ENCODE measurements at places on chromosomes 3 and 15.
A peak's percentile ranks its signal among the peaks of the same experiment; 100 is the strongest.

- no peak for DNase-seq
These were observed 179.4 kb downstream of the GBE1 start for GRCh38 chr3:81581966-81582599.

GRCh38 chr15:40029979-40030893, 8.7 kb downstream of the SRP14 start:
- DNase-seq = no peak

GRCh38 chr15:51842852-51843737, 13.6 kb downstream of the TMOD3 start:
- no peak for DNase-seq

DNA sequence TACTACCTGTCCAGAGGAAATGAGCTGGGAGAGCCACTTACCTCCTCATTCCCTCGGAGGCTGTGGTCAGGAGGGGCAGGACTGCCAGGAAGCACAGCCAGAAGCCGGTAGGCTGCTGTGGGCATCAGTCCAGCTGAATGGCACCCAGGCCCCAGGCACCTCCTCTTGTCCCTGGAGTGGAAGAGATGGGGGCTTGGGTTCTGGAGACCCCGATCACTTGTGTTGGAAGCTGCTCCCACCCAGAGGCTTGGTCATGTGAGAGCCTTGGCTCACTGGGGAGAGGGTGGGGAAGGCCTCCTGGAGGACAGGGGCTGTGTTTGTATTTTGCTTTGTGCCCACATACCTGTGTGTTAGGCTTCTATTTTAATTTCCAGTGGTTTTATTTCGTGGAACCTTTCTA, 261.9 kb downstream of the GABRG3 start:
- no peak for DNase-seq

GRCh38 chr3:27696906-27697305, 25.2 kb downstream of the EOMES start:
- no peak for DNase-seq

DNA sequence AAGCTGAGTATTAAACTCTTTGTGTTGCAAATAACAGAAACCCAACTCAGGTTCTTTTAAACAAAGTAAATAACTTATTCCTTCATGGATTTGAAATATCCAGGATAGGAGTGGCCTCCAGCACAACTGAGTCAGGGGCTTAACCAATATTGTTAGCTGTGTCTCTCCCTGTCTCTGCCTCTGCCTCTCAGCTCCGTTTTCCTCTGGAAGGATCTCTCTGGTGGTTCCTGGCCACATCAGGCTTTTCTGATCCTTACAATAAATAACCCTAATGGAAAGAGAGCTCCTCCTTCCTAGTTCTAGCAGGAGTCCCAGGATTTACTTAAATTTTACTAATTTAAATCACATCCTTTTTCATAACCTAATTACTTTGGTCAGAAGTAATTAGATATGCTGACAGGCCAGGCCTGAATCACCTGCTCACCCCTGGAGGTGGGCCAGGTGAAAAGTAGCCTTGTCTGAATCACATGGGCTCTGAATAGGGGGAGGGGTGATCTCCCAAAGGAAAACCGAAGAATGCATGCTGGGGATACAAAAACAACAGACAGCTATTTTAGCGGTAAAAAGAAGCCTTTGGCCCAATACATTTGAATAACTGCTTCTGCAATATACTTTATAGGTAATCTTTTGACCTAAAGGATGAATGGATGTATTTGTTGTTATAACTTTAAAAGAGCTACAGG, 75.4 kb downstream of the REC114 start:
- no peak for DNase-seq

GRCh38 chr15:63332367-63333124, 49.1 kb downstream of the CA12 start:
- no peak for DNase-seq

GRCh38 chr3:78857494-78858111, 910.2 kb downstream of the ROBO1 start:
- DNase-seq = no peak

- DNase-seq = no peak
These were observed 87.0 kb upstream of the ST8SIA2 start for GRCh38 chr15:92306663-92307062.

GRCh38 chr15:60328852-60329443, 68.8 kb downstream of the ANXA2 start:
- no peak for DNase-seq

DNA sequence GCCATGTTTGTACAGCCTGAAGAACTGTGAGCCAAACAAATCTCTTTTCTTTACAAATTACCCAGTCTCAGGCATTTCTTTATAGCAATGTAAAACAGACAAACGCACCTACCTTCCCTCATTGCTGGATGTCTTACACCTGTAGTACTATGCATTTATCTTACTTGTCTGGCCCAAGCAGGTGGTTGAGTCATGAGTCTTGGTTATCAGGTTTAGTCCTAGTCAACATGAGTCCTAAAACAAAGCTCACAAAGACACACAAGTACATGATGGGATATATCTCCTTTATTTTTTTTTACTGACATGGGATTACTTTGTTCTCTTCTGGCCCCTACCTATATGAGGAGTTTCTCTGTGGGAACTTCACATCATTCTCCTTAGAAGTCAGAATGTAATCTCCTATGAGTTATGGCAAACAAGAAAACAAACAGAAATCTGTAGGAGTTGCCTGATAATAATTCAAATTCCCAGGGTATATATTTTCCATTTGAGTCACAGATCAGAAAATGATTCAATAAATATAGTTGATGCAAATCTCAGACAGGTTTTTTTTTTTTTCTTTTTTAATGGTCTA, 33.6 kb upstream of the PLSCR2 start:
- no peak for DNase-seq

DNA sequence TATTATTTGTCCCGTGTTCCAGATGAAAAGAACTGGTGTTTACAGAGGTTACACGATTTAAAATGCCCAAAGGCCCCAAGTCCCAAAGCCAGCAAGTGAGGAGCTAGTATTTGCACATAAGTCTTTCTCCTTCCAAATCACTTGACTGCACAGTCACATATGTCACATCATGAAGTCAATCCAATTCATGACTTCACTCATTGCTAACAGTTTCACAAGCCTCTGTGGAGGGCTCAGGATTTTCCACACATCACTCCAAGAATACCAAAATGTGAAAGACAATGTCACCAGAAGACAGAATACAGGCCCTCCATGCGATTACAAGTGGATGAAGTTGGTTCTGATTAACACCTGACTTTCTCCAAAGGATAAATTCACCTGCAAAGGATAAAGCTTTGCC, 283.1 kb upstream of the UBE2E2 start:
- no peak for DNase-seq

DNA sequence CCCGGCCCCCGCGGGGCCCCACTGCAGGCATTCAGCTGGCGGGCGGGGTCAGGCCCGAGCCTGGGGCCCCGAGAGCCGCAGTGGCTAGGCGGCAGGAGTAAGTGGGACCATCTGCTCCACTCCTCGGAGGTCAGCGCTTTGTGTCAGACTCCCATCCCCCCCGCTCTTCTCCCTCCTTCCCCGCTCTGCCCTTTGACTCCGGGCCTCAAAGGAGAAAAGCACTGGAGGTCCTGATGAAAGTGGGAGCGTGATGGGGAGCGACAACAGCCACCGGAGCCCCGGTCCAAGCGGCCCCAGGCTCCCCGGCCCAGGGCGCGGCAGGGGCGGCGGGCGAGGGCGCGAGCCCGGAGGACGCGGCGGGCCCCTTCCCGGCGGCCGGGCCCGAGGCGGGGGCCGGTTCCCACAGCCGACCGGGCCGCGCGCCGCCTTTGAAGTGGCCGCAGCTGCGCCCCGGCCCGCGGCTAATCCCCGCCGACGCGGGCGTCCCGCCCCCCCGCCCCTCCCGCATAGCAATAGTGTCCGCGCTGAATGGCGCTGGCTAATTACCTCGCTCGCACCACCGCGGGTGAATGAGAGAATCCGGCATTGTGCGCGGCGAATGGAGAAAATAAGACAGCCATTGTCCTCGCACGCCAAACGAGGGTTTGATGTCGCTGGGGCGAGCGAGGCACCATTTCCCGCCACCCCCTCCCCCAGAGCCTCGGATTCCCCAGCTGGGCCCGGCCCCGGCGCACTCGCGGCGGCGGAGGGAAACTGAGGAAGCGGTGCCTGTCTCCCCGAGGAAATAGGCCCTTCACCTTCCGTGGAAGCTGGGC, 22.4 kb downstream of the IGDCC3 start:
- peak; percentile 73 for DNase-seq

- no peak for DNase-seq
These were observed 56.8 kb downstream of the ATP2C1 start for GRCh38 chr3:130950641-130951040.

DNA sequence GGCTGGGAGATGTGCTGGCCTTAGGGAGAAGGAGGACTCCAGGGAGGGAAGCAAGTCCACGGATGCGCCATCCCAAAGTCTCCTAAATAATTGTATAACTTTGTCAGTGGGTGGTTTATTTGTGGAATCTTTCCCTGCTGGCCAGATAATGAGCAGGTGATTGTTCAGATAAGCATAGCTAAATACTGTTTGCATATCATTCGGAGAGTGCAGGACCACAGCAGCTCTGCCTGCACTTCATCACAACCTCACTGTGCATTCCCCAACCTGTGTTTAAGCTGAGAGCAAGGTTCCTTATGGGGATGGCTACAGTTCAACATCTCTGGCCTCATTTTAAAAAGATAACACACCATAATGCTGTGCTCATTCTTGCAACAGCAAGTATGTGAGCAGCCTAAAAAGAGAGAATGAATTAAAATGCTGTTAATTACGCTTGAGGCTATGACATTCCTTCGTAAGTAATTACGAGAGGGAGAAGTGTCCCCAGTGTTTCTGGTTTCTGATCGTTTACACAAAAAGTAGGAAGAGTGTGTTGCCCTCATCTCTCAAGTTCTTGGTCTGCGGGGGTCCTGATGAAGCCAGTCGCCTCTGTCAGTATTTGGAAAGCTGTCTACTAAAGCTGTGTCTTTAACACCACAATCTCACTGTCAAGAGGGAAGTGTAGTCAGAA, 272.0 kb upstream of the RORA start:
- DNase-seq = no peak

Data from aorta (tissue), 5 donors.